ENCODE measurements at places on chromosomes 16 and 17. TPM values are rescaled to one million over a fixed set of nuclear protein-coding genes. Genes with fewer than 3 reads are reported as not detected.
A peak's percentile ranks its signal among the peaks of the same experiment; 100 is the strongest.

DNA sequence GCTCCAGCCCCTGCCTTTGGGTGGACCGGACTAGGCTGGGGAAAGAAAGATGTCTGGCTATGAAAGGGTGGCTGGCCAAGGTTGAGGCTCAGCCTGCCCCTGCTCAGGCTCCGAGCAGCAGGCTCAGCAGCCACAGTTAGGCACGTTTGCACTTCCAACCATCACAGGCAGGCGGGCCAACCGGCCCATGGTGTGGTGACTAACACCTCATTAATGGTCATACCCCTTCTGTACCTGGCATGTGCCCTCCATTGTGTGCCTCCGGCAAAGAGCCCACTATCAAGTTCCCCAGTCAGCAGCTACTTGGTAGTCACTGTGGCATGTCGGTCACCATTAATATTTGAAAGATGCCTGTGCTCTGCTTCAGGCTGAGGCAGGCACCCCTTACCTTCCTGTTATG is 6.7 kb downstream of the TBC1D24 start:
- DNase-seq, result no peak

GRCh38 chr17:2707721-2708584 is 3.6 kb downstream of the CLUH start:
- peak; percentile 81 for DNase-seq

GRCh38 chr17:80204626-80205468 is 15.3 kb downstream of the SGSH start:
- DNase-seq, result no peak

Gene VPS35
- total RNA-seq, result 113 TPM

Data from myocyte (in vitro differentiated cells).